Hematopoietic multipotent progenitor cell treated with erythropoietin and hydrocortisone succinate and interleukin-3 and kit ligand, for 15 days (in vitro differentiated cells): ENCODE measurements at places on chromosomes 16 and 17.

- DNase-seq: no peak
Observed at GRCh38 chr16:30356401-30357084, 1.4 kb upstream of the CD2BP2 start.

- DNase-seq: no peak
Observed at GRCh38 chr16:69526831-69527655, 38.7 kb upstream of the NFAT5 start.

DNA sequence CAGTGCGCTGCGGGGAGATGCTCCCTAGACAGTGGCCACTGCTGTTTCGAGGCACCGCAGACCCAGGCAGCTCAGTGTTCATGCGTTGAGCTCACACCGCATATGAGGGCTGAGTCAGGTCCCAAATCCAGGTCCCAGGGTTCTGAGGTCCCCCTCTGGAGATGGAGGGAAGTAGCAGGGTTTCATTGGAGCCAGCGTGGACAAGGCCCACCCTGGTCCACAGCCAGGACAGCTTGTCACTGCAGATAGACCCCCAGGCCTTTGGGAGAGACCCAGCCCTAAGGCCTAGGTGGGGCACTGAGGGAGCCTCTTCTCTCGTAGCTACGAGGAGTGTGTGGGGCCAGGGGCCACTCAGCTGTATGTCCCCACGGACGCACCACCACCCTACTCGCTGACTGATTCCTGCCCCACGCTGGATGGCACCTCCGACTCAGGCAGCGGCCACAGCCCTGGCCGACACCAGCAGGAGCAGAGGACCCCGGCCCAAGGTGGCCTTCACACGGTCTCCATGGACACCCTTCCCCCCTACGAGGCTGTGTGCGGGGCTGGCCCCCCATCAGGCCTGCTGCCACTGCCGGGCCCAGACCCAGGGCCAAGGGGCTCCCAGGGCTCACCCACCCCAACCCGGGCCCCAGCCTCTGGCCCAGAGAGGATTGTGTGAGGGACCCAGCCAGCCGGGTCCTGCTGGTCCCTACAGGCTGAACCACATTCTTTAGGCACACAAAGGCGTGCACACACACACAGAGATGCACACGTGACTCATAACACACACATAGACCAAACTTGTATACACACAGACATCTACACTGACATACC lies 53.4 kb downstream of the BEAN1 start:
- DNase-seq: no peak

DNA sequence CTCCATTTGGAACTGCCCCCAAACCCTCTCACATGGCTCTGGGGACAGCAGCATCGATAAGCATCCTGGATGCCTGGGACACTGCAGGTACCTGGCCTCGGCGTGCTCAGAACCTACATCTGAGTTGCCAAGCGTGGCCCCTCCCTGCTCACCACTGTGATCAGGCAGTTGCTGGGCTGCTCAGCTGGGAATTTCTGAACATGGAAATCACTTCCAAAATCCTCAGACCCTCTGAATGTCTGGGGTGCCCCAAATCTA lies 6.3 kb downstream of the CDH5 start:
- DNase-seq: no peak

DNA sequence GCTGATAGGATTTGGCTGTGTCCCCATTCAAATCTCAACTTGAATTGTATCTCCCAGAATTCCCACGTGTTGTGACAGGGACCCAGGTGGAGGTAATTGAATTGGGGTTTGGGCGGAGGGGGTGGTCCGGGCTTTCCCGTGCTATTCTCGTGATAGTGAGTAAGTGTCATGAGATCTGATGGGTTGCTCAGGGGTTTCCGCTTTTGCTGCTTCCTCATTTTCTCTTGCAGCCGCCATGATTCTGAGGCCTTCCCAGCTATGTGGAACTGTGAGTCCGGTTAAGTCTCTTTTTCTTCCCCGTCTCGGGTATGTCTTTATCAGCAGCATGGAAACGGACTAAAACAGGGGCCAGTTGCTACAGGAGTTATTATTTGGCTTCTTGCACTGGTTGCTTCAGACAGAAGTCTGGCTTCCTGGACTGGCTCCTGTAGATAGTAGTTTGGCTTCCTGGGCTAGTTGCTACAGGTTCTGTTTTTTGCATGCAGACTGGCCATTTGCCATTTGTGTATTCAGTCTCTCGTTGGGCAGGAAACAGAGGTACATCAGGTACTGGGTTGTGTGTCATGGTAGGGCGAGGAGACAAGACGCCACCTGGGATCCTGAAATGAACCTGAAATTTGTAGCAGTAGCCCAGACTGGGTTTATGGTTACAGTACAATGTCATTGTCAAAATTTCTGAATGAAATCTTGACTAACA lies 32.6 kb downstream of the CNTNAP4 start:
- DNase-seq: no peak

GRCh38 chr16:25038239-25038954 lies 23.2 kb upstream of the ARHGAP17 start:
- no peak for DNase-seq
